CD4-positive, CD25-positive, alpha-beta regulatory T cell (primary cell): ENCODE measurements at places on chromosomes 1 and 21. TPM values are rescaled to one million over a fixed set of nuclear protein-coding genes. Genes with fewer than 3 reads are reported as not detected.

CSMD2 gene
- total RNA-seq: not detected

GRCh38 chr1:74422421-74423292 is 89.8 kb downstream of the LRRC53 start:
- DNase-seq: no peak

- no peak for DNase-seq
Measured at GRCh38 chr1:116494745-116495144, 76.1 kb downstream of the CD58 start.

GRCh38 chr1:232944347-232944746 is 6.1 kb upstream of the NTPCR start:
- no peak for DNase-seq
